ENCODE measurements at places on chromosomes 11 and 22.

GRCh38 chr11:132055296-132055695 is 684.9 kb downstream of the NTM start:
- no peak for DNase-seq

DNA sequence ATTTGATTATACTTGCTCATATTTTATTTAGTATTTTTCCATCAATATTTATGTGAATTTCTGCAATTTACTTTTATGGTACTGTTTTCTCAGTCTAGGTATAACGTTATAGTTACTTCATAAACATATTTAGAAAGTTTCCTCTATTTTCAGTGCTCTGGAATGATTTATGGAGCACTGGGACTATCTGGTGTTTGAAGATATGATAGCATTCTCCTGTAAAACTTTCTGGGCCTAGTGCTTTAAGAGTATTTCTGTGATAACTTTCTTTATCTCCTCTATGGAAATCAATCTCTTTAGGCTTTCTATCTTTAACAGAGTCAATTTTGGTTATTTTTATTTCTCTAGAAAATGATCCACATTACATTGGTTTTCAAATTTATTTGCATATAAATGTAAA is 85.1 kb downstream of the SOX6 start:
- no peak for DNase-seq

DNA sequence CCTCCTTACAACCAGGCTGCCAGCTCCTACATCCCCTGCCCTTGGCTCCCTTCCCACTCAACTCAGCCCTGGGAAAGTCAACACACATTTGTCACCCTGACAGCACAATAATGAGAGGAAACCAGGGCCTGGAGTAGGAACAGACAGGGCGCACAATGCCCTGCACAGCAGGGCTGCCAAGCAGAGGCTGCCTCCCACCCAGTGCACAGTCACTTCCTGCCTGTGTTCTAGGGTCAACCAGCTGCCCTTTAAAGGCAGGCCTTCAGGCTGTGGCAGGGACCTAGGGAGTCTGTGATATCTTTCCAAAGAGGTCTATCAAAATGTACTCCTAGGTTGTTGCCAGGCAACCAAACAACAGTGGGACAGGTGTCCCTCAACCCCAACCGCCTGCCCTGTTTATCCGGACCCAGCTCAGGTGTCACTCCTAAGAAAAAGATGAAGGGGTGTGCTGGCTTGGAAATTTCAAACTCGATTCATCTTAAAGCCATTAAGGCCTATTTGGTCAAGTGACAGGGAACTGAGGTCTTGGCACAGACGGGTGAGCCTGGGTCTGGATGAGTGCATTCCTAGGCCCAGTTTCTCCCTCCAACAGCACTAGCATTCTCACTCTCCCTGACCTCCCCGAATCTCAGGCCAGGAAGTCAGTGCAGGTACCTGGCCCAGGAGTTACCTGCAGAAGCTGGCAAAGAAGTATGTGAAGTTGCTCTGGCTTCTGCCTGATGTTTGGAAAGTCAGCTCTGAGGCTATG is 110.3 kb upstream of the PITPNB start:
- peak; percentile 98 for DNase-seq

DNA sequence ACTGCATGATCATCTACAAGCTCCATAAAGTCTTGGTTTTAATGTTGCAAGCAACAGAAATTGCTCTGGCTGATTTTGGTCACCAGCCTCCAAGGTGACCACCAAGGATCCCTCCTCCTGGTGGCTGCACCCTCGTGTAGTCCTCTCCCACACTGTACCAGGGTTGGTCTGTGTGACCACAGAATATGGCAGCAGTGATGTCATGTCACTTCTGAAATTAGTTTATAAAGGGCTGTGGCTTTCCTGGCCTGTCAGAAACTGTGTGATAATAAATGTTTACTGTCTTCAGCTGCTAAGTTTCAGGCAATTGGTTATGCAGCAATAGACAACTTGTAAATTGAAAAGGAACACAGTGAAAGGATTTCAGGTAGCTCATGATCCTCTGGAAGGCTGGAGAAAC is 5.3 kb upstream of the PRDM11 start:
- no peak for DNase-seq

DNA sequence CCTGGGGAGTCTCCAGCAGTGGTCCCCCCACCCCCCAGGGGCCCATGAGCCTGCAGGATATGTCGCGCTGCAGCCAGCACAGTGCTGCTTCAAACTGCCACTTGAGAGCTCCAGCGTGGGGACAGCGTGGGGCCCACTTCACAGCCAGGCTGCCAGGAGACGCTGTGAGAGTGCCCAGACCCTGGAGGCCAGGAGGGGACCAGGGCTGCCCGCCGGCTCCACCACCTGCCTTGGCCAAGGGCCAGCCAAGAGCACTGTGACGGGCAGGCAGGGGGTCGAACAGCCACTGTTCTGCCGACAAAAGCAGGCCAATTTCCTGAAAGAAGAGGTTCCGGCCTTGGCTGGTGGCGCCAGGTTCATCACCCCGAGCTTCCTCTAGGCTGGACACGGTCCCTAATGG is 60.2 kb downstream of the FLRT1 start:
- no peak for DNase-seq

DNA sequence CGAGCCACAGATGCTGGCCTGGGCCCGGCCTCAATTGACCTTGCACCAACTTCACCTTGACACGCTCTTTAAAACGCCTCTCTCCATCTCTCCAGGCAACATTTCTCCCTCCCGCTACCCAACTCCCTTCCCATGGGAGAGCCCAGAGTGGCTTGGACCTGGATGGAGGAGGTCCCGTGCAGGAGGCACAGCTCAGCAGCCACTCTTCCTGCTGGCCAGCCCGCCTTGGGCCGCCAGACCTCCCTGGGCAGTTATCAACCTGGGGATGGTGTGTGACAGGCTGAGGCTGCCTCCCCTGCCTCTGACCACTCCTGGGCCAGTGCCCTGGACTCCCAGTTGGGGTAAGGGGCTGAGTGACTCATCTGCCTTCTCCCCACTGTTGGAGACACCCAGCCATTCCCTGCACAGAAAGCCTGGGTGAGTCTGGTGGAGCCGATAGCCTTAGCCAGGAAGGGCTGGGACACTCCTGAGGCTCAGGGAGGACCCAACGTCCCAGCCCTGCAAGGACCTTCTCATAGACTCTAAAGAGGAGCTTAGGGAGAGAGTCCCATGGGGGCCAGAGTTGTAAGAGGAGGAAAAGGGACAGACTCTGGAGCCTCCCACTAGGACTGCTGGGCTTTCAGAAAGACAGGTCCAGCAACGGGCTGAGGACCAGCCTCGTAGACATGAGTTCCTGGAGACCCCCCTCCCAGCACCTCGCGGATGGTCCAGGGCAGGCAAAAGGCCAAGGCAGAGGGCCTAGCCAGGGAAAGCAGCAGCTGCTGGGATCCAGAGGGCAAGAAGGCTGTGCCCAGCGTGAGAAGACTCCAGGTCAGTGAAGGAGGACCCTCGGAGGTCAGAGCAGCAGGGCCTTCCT is 131.7 kb downstream of the CEP164 start:
- no peak for DNase-seq

DNA sequence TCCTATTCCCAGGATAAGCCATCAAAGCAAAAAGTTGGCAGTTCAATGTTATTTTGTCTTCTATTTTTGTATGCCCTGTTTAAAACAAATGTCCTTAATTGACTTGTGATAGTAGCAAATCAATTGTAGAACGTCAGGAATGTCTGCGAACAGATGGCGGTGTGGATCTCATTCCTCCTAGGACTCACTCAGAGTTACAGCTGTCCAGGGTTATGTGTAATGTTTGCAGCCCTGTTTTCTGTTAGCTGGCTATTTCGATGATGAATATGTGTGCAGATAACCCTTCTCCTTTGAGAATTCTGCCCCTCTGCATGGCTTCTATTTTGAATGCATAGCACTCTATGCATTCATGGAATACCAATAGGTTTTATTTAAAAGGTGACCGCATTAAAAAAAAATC is 1248.0 kb upstream of the CNTN5 start:
- DNase-seq: no peak

DNA sequence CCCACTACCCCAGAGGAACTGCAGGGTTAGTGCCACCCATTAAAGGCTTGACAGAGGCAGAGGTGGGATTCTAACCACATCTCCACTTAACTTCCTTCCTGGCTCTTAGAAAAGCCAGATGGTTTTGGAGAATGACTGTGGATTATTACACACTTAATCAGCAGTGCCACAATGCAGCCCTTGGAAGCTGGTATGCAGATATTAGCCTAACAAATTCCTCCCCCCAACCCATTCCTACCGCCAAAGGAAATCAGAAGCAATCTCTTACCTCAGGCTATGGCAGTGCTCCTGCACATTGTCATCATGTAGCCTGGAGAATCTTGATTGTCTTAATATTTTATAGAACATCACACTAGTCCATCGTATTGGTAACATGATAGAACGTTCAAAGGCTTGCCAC is 23.2 kb upstream of the NRGN start:
- peak; percentile 41 for DNase-seq

- no peak for DNase-seq
Observed at GRCh38 chr11:120722524-120722923, 211.0 kb downstream of the GRIK4 start.

DNA sequence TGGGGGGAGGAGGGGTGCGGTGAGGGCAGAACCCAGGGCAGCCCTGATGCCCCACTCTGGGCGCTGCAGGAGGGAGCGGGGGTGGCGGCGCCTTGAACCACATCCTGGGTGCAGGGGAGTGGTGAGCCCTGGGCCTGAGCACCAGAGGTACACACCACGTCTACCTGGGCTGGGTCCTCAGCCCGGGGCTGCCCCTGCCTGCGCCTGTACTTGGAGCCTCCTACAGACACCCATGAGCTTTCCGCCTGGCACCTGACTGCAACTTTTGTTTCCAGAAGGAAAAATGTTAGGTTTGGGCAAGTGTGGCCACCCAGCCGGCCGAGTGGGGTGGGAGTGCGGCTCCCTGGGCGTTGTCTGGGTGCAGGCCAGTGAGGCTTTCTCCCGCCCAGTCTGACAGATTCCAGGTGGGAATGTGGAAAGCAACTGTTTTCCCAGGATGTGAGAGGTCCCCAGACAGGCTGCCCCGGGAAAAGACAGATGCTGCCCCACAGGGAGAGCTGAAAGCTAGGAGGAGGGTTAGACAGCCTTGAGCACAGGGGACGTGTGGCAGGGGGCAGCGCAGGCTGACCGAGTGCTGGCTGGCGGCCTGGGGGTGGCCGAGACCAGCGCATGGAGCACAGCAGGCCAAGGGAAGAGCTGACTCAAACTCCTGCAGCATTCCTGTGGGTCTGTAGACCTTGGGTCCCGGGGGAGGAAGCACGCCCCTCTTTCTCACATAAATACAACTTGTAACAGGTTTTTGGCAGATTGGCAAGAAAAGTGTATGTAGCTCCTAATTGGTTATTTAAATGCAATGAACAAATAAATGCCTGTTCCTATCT is 44.1 kb downstream of the GNB1L start:
- DNase-seq: no peak

GRCh38 chr11:45926001-45926401 is 3.5 kb downstream of the LARGE2 start:
- DNase-seq: no peak

DNA sequence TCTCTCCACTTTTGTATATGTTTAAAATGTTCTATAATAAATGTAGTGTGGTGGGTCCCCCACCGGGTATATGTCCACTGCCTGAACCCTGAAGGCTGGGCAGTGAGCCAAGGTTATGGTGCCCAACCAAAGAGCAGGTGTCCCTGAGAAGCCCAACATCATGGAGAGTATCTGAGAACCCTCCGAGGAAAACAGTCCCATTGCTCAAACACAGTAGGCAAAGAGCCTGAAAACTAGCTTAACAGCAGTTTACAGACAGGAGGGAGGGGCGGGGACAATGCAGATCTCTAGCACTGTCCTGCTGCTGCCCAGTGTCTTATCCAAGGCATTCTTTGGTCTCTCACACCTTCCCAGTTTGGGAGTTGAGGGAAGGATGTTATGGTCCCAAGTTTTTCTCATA is 91.0 kb downstream of the TMPRSS5 start:
- DNase-seq: no peak

GRCh38 chr11:106447631-106448191 is 370.2 kb downstream of the AASDHPPT start:
- no peak for DNase-seq

GRCh38 chr11:62030071-62030684 is 62.7 kb upstream of the FTH1 start:
- no peak for DNase-seq

DNA sequence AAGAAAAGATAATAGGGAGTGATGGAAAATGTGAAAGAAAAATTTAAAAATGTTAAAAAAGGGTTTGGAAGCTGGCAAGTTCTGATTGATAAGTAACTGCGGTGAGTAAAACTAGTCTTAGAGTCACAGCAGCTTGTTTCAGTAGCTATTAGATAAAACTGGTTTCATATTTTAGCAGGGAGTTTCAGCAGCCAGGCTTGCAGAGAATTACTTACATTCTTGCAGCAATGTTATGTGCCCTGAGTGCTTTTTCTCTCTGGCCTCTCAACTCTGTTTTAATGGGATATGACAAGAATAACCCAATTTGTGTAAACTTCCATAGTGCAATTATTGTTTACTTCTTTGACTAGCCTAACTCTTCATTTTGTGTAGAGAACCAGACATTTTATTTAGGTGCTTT is 33.6 kb downstream of the PPME1 start:
- DNase-seq: no peak

GRCh38 chr22:19657252-19658056 is 56.8 kb upstream of the SEPTIN5 start:
- DNase-seq: no peak

- DNase-seq: no peak
Observed at GRCh38 chr11:11857769-11858168, 16.0 kb downstream of the USP47 start.

- no peak for DNase-seq
Observed at GRCh38 chr11:79762279-79762921, 321.6 kb upstream of the TENM4 start.

DNA sequence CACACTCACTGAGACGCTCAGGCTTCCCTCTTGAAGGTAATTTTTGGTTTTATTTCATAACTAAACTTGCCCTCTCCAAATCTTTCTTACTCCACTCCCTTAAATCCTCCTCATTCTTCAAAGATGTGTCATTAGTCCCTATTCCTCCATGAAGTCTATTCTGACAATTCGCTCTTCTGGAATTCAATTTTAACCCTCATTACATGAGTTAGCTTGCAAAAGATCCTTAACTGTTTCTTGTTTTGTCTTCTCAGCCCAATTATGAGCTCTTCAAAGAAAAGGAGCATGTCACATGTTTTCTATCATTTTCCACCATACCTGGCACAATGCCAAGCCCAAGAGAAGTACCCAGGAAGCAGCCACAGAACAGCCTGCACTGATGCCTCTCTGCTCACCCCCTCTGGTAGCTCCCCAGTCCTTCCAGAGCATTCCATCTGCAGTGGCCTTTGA is 13.0 kb downstream of the GALNT18 start:
- no peak for DNase-seq

DNA sequence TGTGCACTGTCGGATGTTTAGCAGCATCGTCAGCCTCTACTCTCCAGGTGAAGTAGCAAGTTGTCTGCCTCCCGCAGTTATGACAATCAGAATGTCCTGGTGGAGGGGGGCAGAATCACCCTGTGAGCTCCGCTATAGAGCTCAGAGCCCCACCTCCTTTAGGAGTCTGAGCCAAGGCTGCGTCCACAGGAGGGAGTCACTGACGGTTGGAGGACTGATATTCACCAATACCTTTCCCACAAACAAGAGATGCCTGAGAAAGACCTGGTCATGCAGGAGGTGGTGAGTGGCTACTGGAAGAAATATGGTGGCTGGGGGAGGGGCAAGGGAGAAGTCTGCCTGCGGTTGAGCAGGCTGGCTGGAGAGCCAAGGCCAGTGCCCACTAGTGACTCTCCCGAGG is 41.7 kb upstream of the ADA2 start:
- DNase-seq: no peak

- DNase-seq: peak; percentile 4
Observed at GRCh38 chr11:86291466-86292262, 10.4 kb upstream of the HIKESHI start.
